Activated CD4-positive, alpha-beta T cell treated with anti-CD3 and anti-CD28 coated beads for 36 hours (primary cell): ENCODE measurements at places on chromosomes 11 and 22. TPM values are rescaled to one million over a fixed set of nuclear protein-coding genes. Genes with fewer than 3 reads are reported as not detected.

MAPK8IP1 gene
- 0.39 TPM for total RNA-seq

ARHGAP20 gene
- 0.46 TPM for total RNA-seq

GRCh38 chr11:11569936-11570491, 51.8 kb downstream of the GALNT18 start:
- H3K4me3 ChIP-seq, result no peak overlapping the region
- H3K36me3 ChIP-seq, result no peaks in the 10 kb centered on the region
- H3K27ac ChIP-seq, result peak overlapping the region; percentile 2
- H3K27me3 ChIP-seq, result peaks cover 5% of the 10 kb centered on the region
- H3K4me1 ChIP-seq, result peaks cover 7% of the 10 kb centered on the region
- DNase-seq, result no peak

- H3K36me3 ChIP-seq, result no peaks in the 10 kb centered on the region
- no peaks in the 10 kb centered on the region for H3K27me3 ChIP-seq
- no peak within 1 kb of the TSS for H3K4me3 ChIP-seq
- H3K27ac ChIP-seq, result no peak within 1 kb of the TSS
- H3K4me1 ChIP-seq, result peaks cover 22% of the 10 kb centered on the region
Measured at GRCh38 chr11:65833297-65834030, at the start of gene SNX32. Gene SNX32 (plus strand): TSS chr11:65833963. CDS start chr11:65834066, 103 bp downstream.

GRCh38 chr11:8739309-8739793, 56.8 kb downstream of the RPL27A start:
- peaks cover 3% of the 10 kb centered on the region for H3K4me1 ChIP-seq
- DNase-seq, result no peak
- no peak overlapping the region for H3K4me3 ChIP-seq
- no peaks in the 10 kb centered on the region for H3K36me3 ChIP-seq
- H3K27me3 ChIP-seq, result no peaks in the 10 kb centered on the region
- no peak overlapping the region for H3K27ac ChIP-seq

- peaks cover 10% of the 10 kb centered on the region for H3K36me3 ChIP-seq
- no peaks in the 10 kb centered on the region for H3K4me1 ChIP-seq
- no peaks in the 10 kb centered on the region for H3K27me3 ChIP-seq
- no peak overlapping the region for H3K4me3 ChIP-seq
- H3K27ac ChIP-seq, result no peak overlapping the region
Measured at GRCh38 chr22:23269441-23270211, 89.3 kb downstream of the BCR start.

DNA sequence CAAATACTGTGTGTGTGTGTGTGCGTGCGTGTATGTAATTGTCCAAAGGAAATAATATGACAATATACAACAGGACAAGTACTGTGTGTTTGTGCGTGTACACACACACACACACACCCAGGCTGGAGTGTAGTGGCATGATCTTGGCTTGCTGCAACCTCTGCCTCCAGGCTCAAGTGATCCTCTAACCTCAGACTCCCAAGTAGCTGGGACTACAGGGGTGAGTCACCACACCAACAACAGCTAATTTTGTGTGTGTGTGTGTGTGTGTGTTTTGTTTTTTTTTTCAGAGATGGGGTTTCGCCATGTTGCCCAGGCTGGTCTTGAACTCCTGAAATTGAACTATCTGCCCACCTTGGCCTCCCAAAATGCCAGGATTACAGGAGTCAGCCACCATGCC, 61.5 kb downstream of the NUP98 start:
- no peak overlapping the region for H3K27ac ChIP-seq
- DNase-seq, result no peak
- H3K36me3 ChIP-seq, result peaks cover 48% of the 10 kb centered on the region
- H3K4me1 ChIP-seq, result peaks cover 3% of the 10 kb centered on the region
- no peaks in the 10 kb centered on the region for H3K27me3 ChIP-seq

GRCh38 chr11:61814247-61814957, 2.4 kb downstream of the FADS1 start:
- H3K27ac ChIP-seq, result peak overlapping the region; percentile 61
- H3K36me3 ChIP-seq, result peaks cover 30% of the 10 kb centered on the region
- peak overlapping the region; percentile 89 for H3K4me3 ChIP-seq
- H3K4me1 ChIP-seq, result peaks cover 7% of the 10 kb centered on the region
- peaks cover 25% of the 10 kb centered on the region for H3K27me3 ChIP-seq
- DNase-seq, result peak; percentile 50

- peak; percentile 70 for DNase-seq
- H3K36me3 ChIP-seq, result peaks cover 3% of the 10 kb centered on the region
- H3K27ac ChIP-seq, result peak overlapping the region; percentile 87
- H3K27me3 ChIP-seq, result no peaks in the 10 kb centered on the region
Measured at GRCh38 chr22:46069521-46070214, 80.7 kb upstream of the PPARA start.

DNA sequence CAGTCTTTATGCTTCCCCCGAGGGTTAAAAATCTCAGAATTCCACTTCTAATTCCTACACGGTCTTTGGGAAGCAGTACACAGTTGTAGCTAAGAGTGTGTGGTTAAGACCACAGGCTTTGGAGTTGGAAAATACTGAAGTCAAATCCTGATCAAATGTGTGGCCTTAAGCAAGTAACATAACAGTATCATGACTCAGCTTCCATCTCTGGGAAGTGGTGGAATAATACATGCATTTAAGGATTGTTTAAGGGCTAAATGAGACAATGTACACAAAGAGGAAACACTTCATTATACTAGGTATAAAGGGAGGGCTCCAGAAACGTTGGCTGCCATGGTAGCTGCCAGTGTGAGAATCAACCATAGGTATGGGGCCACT, 71.5 kb downstream of the FAT3 start:
- no peaks in the 10 kb centered on the region for H3K27me3 ChIP-seq
- no peaks in the 10 kb centered on the region for H3K36me3 ChIP-seq
- no peaks in the 10 kb centered on the region for H3K4me1 ChIP-seq
- H3K27ac ChIP-seq, result no peak overlapping the region
- no peak for DNase-seq

- no peaks in the 10 kb centered on the region for H3K36me3 ChIP-seq
- no peaks in the 10 kb centered on the region for H3K27me3 ChIP-seq
- H3K4me1 ChIP-seq, result peaks cover 27% of the 10 kb centered on the region
- H3K27ac ChIP-seq, result no peak overlapping the region
Measured at GRCh38 chr11:47398011-47398410, 10.4 kb upstream of the SLC39A13 start.
